GM20000 (cell line): ENCODE measurements at places on chromosomes 6 and 20.

- peak; percentile 56 for DNase-seq
Measured at GRCh38 chr6:127119102-127120022, 891 bp downstream of the RSPO3 start.

- peak; percentile 27 for DNase-seq
Measured at GRCh38 chr6:14665827-14666724, 548.5 kb downstream of the CD83 start.

- no peak for DNase-seq
Measured at GRCh38 chr6:2962004-2962403, 9.4 kb downstream of the SERPINB6 start.

DNA sequence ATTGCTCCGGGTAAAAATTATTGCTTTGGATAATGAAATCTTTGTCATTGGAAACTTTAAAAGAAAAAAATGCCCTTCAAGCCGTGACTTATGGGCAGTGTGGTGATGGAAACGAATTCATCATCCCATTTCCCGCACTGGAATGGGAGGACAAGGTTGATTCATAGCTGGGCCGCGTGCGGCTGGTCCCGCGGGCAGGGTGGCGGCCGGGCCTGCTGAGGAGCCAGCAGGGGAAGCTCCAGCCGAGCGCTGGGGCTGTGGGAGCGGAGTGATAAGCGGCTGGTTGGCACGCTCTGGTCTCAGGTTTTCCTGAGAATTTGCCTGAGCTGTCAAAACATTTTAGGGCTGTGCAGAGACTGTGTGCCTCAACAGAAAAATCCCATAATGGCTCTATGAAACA, 351.7 kb downstream of the CDC5L start:
- DNase-seq, result no peak

GRCh38 chr20:46602429-46602828, 48.8 kb downstream of the SLC13A3 start:
- DNase-seq, result no peak

DNA sequence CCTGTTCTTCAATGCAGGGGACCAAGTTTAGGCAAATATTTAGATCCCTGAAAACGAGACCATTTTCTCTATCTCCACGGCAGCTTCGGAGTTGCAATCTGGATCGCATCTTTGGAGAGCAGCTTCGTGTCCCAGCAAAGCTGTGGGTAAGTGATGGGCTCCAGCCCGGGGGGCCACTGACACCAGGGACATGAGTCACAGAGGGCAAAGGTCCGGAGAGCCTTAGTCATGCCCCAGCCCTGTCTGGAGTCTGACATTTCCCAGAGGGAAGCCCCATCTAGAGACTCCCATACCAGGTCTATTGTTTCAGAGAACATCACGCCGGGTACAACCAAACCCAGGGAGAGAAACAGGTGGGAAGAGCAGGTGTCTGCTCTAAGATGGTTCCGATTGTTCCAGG, 95.9 kb downstream of the NFATC2 start:
- no peak for DNase-seq

- no peak for DNase-seq
Measured at GRCh38 chr6:6926856-6927255, 180.9 kb upstream of the RREB1 start.

DNA sequence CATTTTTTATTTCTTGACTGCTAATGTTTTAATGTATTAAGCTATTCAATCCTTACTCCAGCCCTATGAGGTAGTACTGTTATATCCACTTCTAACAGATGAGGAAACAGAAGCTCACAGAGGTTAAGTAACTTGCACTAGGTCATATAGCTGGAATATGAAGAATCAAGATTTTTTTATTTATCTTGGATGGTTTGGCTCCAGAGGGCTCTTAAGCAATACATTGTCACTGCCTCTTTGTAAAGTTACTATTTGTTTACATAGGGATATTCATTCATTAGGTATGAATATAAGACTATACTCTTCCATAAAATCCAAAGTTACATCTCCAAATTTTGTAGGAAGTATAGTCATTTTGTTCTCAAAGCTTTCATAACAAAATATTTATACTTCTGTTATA, 113.8 kb downstream of the LAMP5 start:
- DNase-seq, result no peak

DNA sequence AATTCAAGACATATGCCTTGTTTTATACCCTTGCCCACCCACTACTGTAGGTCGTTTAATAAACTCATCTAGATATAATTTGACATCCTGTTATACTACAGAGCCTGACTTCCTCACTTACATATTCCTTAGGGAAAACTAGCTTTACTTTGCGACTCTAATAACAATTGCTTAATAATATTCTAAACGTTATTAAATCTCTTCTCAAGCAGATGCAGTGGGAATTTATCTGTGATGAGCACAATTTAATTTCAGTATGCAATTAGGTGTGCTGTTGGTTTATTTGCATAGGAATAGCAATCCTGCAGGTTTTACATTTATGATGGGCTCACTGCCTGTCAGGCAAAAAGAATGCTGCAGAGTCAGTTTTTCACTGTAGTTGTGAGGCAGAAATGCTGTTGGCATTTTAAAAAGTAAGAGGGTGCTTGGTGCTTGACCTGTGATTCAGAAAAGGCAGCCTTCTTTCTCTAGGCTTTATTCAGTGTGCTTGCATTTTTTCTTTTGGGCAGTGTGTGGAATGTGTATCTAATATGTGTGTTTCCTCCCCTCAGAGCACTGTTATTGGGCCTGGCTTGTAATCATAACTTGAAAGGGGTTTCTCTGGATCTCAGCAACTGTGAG, 152.3 kb upstream of the SCGN start:
- no peak for DNase-seq

GRCh38 chr6:5051394-5051793, 33.7 kb upstream of the PPP1R3G start:
- no peak for DNase-seq

DNA sequence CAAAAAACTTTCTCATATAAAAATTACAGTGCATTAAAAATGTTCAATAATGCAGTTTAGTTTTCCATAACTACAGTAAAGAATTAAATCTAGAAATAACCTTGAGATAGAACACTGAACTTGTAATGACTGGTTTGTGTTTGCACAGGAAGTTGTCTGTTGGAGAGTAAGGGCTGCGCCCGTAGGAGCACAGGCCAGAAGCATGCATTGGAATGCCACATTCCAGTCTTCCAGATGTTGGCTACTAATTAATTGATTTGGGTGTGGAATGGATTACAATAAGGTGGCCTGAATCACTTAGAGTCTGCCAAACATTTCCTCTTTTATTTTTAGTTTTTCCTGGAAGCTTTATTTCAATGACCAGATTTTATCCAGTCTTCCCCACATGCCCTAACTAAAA, 582.6 kb upstream of the MMS22L start:
- no peak for DNase-seq
